ENCODE measurements at places on chromosomes 7 and 10.

DNA sequence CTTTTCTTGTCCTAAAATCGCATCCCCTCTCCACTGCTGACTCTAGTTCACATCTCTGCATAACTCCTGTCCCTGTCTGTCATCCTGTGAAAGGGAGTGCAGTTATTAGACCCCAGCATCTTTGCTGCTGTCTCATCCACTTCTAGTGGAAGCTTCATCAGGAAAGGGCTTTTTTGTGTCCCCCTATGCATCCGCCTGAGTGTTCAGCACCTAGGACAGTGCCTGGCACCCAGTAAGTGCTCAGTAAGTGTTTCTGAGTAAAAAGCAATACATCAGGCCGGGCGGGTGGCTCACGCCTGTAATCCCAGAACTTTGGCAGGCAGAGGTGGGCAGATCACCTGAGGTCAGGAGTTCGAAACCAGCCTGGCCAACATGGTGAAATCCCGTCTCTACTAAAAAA, 211.8 kb upstream of the FOXK1 start:
- DNase-seq, result no peak

DNA sequence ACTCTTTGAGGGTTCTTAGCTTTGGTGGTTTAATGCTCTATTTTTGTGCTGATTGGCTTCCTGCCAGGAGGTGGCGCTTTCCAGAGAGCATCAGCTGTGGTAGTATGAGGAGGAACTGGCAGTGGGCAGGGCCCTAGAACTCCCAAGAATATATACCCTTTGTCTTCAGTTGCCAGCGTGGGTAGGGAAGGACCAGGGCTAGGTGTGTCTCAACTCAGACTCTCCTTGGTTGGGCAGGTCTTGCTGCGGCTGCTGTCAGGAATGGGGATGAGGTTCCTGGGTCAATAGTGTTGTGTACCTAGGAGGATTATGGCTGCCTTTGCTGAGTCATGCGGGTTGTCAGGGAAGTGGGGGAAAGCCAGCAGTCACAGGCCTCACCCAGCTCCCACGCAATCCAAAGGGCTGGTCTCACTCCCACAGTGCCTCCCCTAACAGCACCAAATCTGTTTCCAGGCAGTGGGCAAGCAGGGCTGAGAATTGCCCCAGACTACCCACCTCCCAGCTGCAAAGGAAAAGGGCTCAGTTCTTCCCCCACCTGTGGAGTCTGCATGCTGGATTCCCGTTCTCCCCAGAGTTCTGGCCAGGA, 191.5 kb downstream of the PHTF2 start:
- DNase-seq, result peak; percentile 59

DNA sequence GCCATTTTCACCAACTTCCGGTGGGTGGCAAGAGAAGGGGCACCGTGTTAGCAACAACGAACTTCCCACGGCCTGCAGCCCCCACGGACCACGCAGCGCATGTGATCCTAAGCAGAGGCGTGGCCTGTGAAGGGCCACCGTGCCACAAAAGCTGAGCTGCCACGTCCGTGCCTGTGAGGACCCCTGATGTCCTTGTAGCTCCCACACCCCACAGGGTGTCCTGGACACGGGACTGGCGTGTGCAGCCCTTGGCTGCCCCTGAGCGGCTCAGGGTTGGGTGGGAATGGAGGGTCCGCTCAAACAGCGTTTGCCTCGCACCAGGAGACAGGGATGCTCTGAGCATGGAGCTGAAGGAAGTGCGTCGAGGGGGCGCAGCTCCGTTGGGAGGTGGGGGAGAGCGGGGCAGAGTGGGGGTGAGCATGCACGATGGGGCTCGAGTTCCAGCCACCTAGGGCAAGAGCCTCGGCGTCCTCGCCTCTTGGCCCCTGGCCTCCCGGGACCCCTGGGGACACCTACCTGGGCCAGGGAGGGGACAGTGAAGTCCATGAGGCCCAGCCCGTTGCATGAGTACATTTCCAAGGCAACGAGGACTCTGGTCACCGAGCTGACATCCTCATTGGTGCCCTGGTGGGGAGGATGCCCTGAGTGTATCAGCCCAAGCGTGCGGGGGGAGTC, 33.6 kb downstream of the CFAP46 start:
- DNase-seq, result no peak

DNA sequence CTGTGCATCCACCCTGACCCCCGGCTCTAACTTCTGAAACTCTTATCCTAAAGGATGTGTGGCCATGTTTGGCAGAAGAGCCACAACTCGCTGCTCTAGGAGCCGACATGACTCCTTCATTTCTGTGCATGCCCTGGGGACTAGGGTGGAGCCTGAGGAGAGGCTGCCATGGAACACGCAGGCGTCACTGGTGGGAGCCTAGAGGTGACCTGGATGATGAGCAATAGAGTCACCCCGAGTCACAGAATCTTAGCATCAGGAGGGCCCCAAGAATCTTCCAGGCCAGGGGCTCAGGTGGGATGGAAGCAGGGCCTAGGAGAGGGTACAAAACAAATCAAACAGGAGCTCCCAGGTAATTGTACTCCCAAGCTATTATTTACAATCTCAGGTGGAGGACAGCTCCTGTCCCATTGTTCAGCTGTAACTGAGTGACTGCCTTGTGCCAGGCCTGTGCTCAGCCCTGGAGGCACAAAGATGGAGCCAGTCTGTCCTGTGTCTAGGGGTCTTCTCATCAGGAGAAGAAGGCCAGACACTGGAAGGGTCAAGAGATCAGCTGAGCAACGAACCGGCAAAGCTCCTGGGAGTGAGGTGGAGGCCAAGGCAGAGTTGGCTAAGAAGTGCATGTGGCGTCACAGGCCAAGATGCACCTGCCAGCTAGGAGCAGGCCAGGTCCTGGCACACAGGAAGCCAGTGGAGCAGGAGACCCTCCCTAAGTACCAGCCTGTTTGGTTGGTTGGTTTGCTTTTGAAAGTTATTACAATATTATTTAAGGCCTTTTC, 5.8 kb upstream of the ZNF22 start:
- no peak for DNase-seq

DNA sequence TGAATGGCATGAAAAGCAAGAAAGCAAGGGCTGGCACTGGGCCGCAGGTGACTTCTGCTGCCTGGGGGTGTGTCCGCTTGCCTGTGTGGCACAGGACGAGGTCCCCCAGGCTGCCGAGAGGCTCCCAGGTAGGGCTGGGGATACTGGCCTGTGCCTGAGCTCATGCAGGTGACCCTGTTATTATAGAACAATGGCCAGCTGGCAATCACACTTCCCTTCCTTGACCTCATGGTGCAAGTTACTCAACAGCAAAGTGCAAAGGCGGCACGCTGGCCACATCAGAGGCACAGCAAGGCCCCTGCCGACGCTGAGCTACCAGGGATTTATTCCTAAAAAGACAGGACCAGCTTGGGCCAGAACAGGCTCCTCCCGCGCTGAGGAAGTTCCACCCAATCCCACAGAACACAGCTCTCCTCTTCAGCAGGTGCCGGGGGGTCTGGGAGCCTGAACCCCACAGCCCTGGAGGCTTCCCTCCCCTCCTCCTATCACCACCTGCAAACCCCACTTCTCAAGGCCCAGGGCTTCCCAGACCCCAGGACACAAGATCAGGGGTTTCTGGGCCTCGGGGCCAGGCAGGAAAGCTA, 1.4 kb upstream of the ADAM8 start:
- DNase-seq, result no peak

GRCh38 chr7:143300959-143301935, 13.1 kb downstream of the CASP2 start:
- DNase-seq, result no peak

GRCh38 chr7:64997927-64998391, 7.1 kb upstream of the ZNF117 start:
- no peak for DNase-seq

GRCh38 chr7:20797462-20798080, 10.9 kb upstream of the SP8 start:
- no peak for DNase-seq

DNA sequence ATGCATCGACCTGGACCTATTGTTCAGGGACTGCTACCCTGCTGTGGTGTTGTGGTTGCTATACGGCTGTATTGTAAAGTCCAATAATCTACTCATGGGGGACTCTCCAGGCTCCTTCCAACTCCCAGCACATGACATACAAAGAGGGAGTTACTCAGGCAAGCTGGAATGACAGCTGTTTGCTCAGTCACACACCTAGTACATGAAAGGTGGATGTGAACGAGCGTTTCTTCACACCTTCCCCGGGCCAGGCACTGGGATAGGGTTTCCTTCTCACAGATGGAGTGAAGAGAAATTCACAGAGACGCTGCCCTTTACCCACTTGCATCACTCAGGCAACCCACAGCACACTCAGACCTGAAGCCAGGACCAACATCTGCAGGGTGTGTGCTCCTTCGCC, 215.7 kb downstream of the TNS3 start:
- no peak for DNase-seq

DNA sequence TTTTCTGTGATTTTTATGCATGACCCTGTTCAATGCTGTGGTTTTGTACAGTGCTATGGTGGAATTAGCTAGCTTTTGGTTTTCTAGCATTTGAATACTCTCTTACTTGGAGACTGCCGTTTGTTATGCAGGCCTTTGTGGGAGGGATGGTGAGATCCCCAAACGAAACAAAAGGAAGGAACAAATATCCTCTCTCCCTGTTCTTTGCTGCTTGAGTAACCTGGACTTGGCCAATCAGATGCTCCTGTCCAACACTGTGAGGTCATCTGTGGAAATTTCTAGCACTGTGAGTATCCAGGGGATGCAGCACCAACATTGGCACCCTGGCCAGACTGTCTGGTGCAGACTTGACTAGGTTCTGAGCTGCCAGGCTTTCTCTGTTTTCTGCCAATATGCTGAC, 314.4 kb downstream of the ANKRD30A start:
- DNase-seq, result no peak

DNA sequence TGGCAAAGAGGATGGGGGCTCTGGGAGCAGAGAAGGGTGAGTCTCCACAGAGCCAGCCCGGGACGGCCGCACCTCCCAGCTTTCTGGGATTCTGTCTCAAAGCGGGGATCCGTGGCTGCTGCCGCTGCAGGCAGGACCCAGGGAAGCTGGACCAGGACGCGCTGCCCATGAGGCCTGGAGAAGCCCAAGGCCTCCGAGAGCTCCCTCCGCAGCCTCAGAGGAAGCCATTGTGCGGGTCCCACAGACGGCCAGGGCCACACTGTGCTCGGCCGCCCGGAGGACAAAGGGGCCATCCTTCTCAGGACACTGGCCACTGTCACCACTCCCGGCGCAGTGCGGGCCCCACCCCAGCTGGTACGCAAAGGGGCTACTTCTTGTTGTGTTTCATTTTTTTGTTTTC, 79.3 kb upstream of the PDGFA start:
- DNase-seq, result no peak

- no peak for DNase-seq
These were observed 450.0 kb upstream of the FZD8 start for GRCh38 chr10:36092116-36092515.

- DNase-seq, result no peak
These were observed 26.5 kb downstream of the ADRA2A start for GRCh38 chr10:111103196-111103840.

- DNase-seq, result no peak
These were observed 61.6 kb downstream of the LSM5 start for GRCh38 chr7:32428546-32428945.

DNA sequence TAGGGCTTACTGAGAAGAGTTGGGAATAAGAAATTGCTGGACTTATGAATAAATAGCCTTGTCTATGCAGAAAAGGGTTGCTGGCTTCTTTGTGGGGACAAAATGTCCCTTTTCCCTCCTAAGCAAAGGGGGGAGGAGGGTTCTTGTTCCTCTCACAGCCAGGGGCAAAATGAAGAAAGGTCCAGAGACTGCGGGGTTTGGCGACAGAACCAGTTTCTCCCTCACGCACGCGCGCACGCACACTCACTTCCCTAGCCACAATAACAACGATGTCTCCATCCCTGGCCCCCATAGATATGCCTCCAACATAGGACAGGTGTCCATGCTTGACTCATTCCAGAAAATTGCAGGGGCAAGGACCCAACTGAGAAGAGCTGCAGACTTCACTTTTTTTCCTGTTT, 3.3 kb downstream of the ZMIZ1 start:
- no peak for DNase-seq

DNA sequence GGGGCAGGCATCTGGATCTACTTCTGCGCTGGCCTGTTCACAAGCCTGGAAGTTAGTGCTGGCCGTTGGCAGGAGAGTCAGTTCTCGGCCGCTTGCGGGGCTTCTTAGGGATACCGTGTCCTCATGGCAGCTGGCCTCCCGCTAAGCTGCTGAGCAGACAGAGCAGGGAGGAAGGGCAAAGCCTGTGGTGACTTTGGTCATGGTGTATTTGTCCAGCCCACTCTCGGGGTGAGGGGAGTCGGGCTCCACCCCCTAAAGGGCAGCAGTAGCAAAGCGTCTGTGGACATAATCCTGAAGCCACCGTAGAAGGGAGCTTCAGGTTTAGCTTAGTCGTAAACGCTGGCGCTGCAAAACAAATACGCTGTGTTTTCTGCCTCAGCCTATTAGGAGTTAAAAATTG, 12.2 kb downstream of the UBE3C start:
- no peak for DNase-seq

GRCh38 chr7:154792436-154793055, 210.4 kb downstream of the PAXIP1 start:
- no peak for DNase-seq

DNA sequence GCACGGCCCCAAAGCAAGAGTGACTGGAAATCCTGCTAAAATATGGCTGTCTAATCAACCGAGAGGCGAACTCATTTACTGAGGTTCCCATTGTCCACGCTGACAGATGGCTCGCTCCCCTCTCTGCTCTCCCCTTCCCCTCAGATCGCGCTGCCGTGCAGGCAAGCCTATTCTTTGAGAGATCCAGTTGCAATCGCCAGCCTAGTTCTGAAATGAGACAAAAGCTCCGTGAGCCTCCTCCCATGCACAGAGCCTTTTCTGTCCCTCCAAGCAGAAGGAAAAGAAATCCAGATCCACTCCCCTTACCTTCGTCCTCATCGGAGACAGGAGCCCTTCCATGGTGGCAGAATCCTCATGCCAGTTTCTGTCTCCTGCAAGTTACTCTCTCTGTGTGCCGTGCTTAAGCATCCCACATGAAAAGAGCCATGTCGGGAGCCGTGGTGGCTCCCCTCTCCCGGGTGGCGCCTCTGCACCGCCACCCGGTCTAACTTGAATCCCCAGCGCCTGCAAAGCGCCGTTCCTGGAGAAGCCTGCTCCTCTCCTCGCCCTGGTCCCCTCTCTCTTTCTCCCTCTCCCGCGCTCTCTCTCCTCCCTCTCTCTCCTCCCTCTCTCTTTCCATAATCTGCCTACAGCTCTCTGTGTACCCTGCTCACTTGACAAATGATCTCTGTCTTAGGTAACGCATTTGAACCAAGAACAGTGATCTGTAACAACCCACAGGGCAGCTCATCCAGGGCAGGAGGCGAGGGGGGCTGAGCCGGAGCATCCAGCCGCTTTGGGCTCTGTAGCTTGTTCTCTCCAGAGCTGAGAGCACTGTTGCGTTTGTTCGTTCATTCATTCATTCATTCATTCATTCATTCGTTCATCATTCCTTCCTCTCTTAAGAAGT, 156.8 kb downstream of the FRMD4A start:
- no peak for DNase-seq

DNA sequence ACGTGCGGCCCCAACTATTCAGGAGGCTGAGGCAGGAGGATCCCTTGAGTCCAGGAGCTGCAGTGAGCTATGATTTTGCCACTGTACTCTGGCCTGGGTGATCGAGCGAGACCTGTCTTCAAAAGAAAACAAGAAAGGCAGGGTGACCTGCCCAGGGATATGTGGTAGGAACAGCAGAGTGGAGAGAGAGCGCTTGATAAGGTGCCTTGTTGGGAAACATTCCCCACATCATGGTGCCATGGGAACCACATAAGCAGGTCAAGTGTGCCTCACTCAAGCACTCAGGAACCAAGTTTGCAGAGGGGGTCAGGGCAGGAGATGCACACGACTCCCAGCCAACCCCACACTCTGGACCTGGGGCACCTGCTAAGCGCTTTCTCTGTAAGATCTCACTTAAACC, 37.3 kb downstream of the PVRIG start:
- no peak for DNase-seq

- no peak for DNase-seq
These were observed 205.6 kb upstream of the PTER start for GRCh38 chr10:16231176-16231575.

Measured in hematopoietic multipotent progenitor cell treated with erythropoietin and hydrocortisone succinate and interleukin-3 and kit ligand, for 8 days (in vitro differentiated cells).